Iris pigment epithelial cell (primary cell): ENCODE measurements at places on chromosomes 16 and 17.

DNA sequence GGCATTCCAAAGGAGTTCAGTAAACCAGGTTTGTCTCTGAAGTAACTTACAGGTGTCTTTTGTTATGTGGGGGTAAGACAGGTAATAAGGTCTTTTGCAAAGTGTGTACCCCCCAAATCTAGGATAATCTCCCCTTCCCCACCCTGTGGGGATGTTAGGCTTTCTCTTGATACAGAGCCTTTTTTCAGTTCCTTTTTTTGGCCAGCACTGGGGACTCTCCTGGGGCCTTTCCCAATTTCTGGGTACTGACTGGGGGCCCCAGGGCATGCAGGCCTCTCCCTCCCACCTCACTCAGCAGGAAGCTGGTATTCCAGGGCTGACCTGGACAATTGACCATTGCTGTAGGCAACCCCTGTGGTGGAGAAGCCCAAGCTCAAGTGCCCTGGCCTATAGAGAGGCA, 84.3 kb upstream of the IRX6 start:
- DNase-seq: no peak

GRCh38 chr16:50696575-50697420, 3.4 kb downstream of the NOD2 start:
- DNase-seq: peak; percentile 69

DNA sequence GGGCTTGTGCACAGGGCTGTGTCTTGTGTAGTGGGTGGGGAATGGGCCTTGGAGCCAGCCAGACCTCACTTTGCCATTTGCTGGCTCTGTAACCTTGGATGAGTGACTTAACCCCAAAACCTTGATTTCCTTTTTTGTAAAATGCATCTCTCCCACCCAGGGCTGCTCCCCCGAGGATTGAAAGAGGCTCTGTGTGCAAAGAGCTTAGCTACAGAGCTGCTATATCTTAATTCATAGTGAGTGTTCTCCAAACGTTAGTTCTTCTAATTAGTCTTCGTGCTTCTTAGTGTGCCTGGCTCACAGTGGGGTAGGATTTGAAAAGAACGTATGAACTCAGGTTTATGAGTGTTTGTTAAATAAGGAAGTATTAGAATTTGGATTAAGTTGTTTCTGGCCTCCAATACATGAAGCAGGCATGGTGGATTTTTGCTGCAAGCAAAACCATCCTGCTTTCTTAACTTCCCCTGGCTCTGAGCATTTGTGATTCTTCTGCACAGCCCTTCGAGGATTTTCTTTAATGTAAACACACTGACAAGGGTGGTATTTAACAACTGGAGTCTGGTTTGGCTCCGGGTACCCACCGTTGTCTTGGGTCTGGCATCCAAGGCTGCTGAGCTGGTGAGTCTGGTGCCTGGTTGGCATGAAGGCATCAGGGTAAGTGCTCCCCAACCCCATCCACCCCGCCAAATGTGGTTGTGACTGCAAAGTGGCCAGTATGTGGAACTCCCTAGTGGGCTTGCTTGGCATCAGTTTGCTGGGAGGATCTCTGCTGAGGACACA, 29.7 kb downstream of the KSR1 start:
- no peak for DNase-seq

DNA sequence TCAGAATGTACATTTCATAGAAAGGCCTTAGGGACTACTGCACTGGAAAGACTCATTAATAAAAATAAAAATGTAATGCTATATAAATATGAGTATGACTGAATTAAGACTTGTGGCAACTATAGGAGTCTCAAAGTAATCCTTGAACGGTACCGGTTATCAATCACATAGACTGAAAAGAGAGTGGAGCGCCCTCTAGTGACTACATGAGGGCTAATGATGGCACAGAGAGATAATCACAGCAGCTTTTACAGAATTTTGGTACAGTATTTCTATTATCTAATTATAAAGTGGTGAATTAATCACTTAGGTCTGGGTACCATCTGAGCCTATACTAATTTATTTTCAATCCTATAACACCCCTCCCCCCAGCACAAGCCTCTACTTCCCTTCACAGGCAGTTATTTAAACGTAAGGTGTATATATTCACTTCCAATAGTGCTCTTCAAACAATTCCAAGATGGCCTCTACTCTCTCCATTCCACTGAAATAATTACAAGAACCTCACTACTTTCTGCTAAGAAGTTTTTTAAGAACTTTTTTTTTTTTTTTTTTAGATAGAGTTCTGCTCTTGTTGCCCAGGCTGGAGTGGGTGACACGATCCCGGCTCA, 40.7 kb upstream of the ANKFY1 start:
- DNase-seq: peak; percentile 33

GRCh38 chr17:17535957-17536356, 39.8 kb upstream of the RASD1 start:
- DNase-seq: no peak

GRCh38 chr17:58665946-58666857, 25.6 kb downstream of the TEX14 start:
- DNase-seq: no peak

DNA sequence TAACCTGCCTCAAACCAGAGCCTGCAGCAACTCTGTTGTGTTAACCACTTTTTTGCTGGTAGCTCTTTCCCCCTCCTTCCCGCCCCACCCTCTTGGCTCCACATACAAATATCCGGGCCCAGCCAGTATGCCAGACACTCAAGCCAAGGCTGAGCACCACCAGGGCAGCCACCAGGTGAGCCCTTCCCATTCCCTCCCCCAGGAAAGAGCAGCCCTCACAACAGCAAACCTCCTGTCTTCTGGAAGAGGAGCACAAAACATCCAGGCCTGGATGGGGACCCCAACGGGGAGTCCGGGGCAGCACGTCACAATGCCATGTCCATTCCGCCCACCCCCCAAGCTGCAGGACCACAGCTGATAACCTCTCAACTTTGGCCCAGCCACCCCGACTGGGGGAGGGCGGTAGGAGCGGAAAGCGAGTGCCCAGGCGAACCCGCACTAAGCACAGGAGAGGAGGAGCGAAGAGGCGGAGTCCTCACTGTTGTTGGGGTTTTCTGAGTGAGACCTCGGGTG, 757 bp downstream of the ORMDL3 start:
- peak; percentile 68 for DNase-seq

- DNase-seq: no peak
These were observed 1.6 kb downstream of the BORCS6 start for GRCh38 chr17:8188263-8188839.

GRCh38 chr17:42019509-42020404, at the start of gene NKIRAS2:
TSS of gene NKIRAS2 (plus strand) at chr17:42020090. CDS start at chr17:42021578, 1,488 bp downstream.
- DNase-seq: peak; percentile 94

DNA sequence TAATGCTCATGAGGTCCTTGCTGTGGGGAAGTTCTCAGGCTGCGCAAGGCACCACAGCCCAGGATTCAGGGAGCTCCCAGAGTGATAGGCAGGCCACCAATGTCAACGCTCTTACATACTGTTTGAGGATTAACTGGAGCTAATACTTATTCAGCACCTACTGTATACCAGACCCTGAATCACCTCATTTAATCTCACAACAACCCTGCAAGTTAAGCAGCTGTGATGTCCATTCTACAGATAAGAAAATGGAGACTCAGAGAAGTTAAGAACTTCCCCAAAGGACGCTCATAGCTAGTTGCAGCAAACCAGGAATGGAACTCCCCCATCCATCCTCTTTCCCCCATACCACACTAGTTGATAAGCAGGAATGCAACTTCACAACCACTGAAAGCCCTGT, 25.5 kb upstream of the CCR7 start:
- DNase-seq: no peak

DNA sequence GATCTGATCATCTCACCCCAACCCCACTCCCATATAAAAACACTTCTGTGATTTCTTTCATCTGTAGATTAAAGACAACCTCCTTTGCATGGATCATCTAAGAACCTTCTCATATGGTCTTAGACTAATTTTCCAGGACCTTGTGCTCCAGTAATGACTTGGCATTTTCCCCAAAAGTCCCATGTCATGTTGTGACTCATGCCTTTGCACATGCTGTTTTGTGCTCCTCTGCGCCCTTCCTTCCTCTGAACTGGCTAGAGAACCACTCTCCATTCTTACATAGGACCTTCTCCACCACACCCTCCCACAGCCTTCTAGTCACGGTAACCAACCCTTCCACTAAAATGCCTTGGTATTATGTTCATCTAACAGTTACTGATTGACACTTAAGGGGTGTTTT, 99.5 kb upstream of the AXIN2 start:
- peak; percentile 60 for DNase-seq

DNA sequence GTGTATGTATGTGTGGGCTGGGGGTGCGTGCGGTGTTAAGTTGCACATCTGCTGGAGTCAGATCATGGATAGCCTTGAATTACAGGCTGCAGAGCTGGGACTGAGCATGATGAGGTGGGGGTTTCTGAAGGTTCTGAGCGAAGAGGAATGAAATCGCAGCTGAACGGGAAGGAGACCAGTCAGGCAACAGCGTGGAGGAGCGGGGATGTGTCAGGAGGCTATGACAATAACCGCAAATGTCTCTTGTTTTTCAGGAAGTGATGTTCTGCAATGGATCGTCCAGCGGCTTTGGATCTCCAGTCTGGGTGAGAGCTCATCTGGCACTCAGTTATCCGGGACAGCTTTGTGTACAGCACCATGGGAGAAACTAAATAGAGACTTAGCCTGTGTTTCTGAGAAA, 20.9 kb downstream of the RGS9 start:
- peak; percentile 59 for DNase-seq

DNA sequence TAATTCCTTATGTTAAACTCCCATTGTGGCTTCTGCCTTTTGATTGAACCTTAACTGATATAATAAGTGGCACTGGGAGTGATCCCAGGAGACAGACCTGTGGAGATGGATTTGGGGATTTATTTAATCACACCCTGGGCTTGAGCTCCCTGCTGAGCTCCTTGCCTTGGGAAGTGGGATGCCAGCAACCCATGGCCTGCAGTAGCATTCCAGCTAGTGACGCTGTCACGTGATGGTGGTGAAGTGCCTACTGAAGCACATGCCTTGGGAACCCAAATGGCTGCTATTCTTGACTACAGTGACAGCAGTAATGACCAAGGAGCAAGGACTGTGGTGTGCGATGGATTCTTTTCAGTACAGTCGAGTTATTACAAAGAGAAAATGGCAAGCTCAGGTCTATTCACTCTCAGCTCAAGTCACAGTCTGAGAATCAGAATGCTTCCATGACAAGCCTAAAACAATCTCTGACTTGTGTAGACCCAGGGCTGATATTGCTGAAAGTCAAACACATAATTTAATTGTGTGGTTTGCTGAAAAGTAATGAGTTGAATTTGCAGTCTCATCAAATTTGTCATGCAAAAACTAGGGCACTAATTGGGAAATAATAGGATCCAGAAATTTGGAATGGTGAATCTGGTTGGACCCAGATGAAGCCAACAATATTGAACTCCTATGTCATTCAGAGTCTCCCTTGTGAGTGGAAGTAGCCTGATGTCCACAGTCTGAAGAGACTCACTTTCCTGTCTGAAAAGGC, 47.1 kb downstream of the BCL7C start:
- DNase-seq: no peak

DNA sequence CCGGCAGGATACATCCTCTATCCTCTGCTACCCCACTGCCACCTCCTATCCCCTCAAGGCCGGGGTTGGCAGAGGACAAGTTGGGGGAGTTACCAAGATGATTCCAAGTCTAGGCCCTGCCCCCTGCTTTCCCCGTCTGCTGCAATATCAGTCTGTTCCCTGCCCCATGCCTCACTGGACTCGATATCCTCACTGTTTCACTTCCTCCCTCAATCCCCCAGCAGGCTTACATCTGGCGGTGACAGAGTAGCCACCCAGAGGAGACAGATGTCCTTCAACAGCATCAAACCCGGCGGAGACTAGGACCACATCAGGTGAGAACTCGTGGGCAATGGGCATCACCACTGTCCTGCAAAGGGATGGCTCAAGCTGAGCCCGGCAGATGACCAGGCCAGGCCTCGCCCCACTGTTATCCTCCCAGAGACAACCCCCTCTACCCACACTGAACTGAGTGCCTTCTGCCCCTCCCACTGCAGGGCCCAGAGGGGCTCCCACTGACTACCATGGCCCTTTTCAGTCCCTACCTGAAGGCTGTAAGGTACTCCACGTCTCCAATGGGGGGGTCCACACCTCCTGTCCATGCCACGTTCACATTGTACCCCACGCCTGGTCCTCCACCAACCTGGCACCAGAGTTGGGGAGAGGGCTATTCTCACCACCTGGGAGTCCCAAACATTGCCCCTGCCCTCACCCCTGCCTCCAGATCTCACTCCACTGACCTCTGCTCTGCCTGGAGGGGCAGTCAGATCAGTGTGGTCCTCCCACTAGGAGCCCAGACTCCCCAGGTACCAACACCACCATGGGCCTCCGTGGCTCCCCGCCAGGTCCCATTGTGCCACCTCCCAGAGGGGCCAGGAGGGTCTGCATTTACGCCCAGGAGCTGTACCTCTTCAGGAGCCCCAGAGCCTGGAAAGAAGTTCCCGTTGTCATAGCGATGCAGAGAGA, 9.6 kb downstream of the G6PC3 start:
- no peak for DNase-seq

DNA sequence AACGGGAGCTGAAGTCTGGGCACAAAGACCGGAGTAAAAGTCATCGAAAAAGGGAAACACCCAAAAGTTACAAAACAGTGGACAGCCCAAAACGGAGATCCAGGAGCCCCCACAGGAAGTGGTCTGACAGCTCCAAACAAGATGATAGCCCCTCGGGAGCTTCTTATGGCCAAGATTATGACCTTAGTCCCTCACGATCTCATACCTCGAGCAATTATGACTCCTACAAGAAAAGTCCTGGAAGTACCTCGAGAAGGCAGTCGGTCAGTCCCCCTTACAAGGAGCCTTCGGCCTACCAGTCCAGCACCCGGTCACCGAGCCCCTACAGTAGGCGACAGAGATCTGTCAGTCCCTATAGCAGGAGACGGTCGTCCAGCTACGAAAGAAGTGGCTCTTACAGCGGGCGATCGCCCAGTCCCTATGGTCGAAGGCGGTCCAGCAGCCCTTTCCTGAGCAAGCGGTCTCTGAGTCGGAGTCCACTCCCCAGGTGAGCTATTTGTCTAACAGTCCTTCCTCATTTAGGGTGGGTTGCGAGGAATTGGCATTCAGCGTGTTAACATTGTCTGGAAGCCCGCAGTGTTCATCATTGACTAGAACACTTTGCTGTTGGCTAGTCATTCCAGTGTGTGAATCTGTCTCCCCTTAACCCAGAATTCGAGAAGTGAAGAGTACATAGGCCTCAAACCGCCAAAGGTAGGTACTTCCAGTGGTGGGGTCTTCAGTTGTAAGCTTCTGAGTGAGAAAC, 1.5 kb downstream of the CDK12 start:
- peak; percentile 22 for DNase-seq

DNA sequence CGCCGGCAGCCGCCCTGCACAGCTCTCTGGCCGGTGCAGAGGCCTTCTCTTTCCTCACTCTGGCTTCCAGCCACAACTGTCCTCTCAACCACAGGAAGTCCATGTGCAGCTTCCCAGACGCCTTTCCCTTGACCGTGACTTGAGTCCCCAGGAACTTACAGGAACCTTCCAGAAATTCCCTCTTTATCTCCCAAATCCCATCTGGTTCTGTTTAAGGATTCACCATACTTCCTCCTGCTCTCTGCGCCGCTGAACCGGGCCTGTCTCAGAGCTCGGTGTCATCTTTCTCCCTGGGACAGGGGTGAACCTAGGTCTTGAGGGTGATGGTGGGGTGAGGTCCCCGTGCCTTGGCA, 65.2 kb upstream of the ZNF469 start:
- DNase-seq: peak; percentile 48
